ENCODE measurements at places on chromosomes 4 and X.

- no peak for DNase-seq
Measured at GRCh38 chrX:41064018-41064417, 21.2 kb upstream of the USP9X start.

DNA sequence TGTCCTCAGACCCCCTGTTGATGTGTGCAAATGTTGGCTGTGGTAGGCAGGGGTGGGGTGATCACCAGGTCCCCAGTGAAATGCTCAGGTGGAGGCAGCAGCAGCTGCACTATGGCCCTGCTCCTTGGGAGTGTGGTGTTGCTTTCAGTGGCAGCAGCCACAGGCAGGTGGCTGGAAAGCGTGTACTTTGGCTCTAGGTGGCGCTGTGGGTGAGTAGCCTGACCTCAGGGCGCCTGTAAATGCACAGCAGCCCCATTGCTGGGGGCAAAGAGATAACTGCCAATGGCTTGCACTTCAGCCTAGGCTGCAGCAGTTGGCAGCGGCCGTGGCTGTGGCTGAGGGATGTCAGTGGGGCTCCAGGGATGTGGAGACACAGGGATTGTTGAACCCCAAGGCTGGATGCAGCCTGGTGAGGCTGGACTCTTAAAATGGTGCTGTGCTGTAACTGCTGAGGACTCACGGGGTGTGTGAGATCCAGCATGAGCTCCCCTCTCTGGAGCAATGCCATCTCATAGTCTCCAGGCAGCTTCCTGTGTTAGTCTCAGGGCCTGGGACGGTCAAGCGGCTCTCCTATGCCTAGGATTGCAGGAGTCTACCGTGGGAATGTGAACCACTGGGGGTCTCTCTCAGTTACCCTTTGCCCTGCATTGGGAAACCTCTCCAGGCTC lies 421.7 kb upstream of the HTR2C start:
- no peak for DNase-seq

- no peak for DNase-seq
Measured at GRCh38 chrX:152892999-152893891, 4.6 kb upstream of the ZNF185 start.

DNA sequence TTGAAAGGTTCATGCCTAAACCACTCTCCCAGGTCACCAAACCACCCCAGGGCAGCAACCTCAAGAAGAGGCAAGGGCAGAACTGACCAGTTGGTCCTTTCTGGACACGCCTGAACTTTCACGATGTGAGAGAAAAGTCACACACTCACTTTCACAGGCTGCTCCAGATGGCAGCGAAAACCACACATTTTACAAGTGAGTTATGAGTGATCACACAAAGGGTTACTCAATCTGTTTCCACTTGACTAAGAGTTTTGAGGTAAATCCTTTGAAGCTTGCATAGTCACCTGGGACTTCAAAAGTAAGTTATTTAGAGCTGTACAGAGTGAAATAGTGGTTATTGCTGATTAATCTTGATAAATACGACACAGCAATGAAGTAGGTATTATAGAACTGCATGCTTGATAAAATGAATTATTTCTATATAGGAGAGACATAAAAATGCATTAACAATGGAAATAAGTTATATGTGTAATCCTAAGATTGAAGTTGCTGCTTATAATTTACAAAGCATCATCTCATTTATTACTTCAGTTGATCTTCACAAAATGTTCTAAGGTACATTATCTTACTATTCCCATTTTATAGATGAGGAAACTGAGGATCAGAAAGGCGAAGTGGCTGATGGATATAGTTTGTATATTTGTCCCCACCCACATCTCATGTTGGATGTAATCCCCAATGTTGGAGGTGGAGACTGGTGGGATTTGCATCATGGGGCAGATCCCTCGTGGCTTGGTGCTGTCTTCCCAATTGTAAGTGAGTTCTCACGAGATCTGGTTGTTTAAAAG lies 103.0 kb upstream of the KLF3 start:
- no peak for DNase-seq

GRCh38 chr4:83012200-83012686 lies 1.6 kb upstream of the LIN54 start:
- DNase-seq = no peak

DNA sequence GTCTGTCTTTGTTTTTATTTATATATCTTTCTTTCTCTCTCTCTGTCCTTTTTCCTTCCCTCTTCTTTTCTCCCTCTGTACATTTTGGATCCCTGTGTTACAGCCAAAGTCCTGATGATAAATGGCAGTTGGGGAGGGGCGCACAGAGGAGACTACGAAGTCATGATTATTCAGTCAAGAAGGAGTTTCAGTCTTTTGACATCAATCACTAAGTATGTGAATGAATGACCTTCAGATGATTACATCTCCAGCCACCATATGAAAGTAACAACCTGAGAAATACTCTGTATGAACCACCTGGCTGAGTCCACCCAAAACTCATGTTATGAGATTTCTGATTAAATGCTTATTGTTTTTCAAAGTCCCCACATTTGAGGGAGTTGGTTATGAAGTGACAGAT lies 45.0 kb downstream of the UGT2B7 start:
- no peak for DNase-seq

DNA sequence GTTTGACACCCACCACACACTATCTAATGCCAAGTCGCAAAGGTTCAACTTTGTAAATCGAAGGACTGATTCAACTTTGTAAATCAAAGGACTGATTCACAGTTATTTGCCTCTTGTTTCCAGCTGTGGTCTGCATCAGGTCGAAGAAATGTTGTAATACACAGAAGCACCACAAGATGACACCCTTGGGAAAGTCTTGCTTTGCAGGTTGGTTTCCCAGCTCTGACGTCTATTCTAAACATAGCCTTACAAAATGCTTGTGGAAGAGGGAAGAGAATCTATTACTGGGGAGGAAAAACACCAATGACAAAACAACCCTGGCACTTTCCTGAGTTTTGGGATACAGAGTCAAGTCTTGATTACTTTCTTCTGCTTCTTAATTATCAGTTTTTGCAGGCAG lies 35.3 kb downstream of the SUPT20HL1 start:
- DNase-seq = peak; percentile 19

- DNase-seq = peak; percentile 20
Measured at GRCh38 chrX:49163555-49164419, 1.2 kb downstream of the MAGIX start.

- no peak for DNase-seq
Measured at GRCh38 chr4:92520563-92520962, 216.8 kb downstream of the GRID2 start.

- no peak for DNase-seq
Measured at GRCh38 chr4:188781655-188782054, 642.4 kb downstream of the TRIML1 start.

GRCh38 chr4:180314972-180315371 lies 1928.2 kb upstream of the TENM3 start:
- DNase-seq = no peak

GRCh38 chrX:37888010-37888409 lies 40.6 kb upstream of the DYNLT3 start:
- DNase-seq = no peak

Measured in BJ (cell line).